ENCODE measurements at places on chromosomes 2 and 18.
A peak's percentile ranks its signal among the peaks of the same experiment; 100 is the strongest.

GRCh38 chr2:23293731-23294130, 91.2 kb upstream of the KLHL29 start:
- no peak for DNase-seq

DNA sequence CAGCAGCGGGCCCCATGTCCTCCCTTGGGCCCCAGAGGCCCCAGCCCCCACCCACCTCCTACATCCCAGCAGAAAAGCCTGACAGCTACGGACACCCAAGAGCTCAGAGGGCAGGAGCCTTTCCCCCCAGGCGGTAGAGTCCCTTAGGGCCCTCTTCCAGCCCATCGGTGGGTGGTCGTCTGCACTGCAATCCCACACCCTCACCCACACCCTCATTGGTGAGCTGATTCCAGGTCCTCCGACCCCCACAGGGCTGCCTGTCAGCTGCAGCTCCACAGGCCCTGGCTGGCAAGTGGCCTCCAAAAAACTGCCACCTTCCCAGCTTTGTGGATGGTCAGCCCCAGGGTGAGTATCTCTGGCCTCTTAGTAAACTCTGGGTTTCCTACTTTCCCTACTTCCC, 10.5 kb downstream of the TCF23 start:
- DNase-seq = no peak

GRCh38 chr2:159921752-159922404, 123.9 kb upstream of the CD302 start:
- peak; percentile 91 for DNase-seq

- DNase-seq = no peak
Measured at GRCh38 chr18:52228166-52228565, 111.8 kb upstream of the DCC start.

DNA sequence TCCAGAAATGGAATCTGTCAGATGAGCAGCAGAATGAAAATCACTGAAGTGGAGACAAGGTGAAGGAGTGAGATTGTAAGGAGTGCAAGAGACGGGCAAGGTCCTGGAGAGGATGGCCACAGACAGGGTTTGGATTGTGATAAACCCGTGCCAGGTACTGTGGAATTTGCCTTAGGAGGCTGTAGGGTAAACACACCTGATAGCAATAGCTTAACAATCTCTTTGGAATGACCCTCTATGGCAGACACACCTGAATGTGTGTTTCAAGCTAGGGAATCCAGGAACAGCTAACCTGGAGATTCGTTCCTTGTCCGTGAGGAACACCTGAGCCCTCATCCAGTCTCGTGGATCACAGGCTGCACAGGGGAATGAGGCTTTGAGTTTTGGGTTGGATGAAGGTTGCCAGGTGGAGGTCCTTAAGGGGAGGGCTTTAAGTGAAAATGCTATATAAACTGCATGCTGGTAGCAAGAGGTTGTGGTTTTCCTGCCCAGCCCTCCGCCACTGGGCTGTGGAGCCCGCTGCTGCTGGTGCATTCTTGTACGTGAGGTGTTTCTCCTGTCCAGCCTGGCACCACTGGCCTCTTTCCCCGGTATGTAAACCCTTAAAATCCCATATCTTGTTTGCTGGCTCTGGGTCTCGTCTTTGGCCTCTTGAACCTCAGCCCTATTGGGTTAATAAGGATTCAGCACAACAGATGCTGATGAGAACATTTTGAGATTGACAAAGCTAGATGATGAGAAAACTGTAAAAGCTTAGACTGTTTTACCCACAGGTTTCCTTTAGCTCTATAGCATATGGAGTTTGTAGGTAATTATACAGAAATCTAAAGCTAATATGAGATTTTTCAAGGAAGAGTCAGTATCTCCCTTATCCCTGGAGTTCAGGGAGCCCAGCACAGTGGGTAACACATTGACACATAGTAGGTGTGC, 117.9 kb downstream of the ARHGAP15 start:
- DNase-seq = no peak

GRCh38 chr2:44668336-44668735, 273.2 kb upstream of the SIX3 start:
- no peak for DNase-seq

GRCh38 chr2:134469516-134470115, 215.7 kb downstream of the MGAT5 start:
- no peak for DNase-seq

GRCh38 chr2:112794131-112794733, 9.9 kb upstream of the IL1A start:
- DNase-seq = peak; percentile 36

- no peak for DNase-seq
Measured at GRCh38 chr2:239341146-239341732, 59.6 kb downstream of the HDAC4 start.

DNA sequence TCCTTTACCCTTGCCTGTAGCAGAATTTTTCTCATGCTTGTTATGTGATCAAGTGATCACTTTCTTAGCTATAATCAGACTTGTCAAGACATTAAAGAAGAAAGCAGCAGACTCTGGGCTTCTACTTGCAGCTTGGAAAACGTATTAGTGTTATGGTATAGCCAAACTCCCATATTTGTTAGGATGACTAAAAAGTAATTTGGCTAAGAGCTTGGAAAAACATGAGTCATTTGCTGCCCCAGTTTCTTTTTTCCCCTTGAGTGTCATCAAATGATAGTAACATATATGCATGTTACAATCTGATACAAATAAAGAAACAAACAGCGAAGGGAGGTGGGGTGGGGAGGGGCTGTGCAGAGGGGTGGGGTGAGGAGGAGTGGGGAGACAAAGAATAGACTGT, 155.5 kb downstream of the IKZF2 start:
- DNase-seq = no peak

DNA sequence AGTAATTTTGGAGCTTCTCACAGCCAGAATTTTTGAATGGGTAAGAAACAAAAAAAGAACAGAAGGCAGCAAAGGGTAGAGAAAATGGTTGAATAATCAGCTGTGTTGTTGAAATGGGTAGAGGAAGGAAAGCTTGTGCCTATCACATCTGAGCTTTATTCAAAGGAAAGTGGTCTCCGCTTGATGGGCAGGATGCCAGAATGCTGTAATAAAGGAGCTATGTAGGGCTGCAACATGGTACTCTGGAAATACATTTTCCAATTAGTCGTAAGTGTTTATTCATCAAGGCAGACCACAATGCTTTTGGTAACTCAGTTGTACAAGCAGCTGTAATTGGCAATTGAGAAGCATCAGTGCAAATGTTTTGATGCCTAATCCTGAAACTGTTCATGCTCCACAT, 196.9 kb downstream of the ICOS start:
- DNase-seq = no peak

DNA sequence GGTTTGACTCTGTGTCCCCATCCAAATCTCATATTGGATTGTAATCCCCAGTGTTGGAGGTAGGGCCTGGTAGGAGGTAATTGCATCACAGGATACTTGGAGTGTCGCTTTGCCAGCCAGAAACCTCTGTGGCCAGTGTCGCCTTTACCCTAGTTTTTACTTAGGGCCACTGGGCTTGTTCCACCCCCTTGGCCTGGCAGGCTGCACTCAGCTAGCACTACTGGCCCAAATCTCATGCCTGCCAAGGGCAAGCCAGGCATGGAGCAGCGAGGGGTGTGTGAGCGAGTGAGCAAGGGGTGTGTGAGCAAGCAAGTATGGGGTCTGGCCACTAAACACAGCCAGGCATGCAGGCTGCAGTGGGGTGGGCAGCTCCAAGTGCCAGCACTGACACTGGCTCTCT, 178.7 kb upstream of the MGAT5 start:
- no peak for DNase-seq

DNA sequence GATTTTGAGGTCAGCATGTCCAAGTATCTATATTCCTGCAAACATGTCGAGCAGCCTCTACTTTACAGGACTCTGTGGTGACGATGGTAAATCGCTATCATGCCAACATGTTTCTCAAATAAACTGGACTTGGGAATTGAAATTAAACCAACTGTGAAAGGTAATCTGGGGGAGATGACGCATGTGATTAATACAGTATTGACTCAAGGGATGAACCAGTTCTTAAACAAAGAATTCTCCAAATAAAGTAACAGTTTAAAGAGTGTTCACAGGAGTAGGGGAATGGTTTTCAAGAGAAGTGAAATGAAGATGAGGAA, 54.3 kb downstream of the THUMPD2 start:
- DNase-seq = no peak

- no peak for DNase-seq
Measured at GRCh38 chr18:50982086-50982801, 14.4 kb downstream of the ELAC1 start.

DNA sequence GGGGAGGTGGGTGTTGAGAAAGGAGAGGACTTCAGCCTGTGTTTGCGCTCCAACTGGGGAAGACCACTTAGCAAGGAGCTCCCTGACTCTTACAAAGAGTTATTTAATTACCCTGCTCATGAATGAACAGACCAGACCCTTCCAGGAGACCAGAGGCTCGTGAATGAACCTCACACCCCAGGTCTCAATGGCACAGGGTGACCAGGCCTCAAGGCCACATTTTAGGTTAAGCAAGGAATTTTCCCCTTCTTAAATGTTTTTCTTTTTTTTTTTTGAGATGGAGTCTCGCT, 25.3 kb downstream of the SMAD7 start:
- DNase-seq = no peak

DNA sequence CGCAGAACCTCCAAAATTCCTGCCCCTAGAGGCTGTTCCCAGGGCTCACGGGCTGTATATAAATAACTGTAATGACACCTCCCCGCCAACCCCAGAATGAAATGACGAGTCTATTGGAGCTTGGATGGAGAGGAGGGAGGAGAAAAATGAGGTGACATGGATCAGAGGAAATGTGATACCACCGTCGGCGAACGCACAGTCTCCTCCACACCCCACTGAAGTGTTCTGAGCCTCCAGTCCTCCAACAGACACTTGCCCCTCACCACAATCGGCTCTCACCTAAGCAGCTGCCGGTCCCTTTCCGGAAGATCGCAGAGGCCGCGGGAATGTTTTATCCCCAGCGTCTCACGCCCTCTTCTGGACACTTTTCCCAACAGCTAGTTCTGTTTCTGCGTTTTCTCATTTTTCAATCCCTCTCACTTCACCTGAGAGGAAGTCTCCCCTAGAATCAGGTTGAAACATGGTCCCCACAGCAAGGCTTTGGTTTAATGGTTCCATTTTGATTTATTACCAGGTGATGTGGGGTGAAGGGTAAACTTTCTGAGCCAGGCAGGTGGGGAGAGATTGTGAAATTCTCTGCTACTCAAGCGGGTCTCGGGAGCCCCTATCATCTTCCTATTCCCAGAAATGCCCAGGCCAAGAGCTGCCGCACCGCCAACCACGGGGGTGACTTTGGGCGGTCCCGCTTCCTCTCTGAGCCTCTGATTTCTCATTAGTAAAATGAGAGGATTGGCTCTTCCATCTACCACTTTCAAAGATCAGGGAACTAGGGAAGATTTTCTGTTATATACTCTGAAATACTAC, 9.1 kb upstream of the MYO5B start:
- DNase-seq = no peak

DNA sequence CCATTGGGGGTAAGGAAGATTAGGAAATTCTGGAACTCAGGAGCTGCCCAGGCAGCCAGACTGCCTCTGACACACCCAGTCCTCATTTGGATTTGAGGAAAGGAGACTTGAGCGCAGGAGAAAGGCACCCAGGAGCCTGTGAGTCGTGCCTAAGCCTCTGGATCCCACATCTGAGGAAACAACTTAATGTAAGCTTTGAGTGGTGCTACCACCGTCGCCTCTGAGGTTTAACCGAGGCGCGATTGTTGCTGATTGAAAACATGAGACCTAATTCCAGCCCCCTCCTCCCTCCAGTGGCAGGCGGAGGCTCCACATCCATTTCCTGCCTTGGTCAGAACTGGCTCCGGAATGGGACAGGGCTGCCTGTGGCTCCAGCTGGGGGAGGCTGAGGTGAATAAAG, 176.7 kb upstream of the PKDCC start:
- no peak for DNase-seq

DNA sequence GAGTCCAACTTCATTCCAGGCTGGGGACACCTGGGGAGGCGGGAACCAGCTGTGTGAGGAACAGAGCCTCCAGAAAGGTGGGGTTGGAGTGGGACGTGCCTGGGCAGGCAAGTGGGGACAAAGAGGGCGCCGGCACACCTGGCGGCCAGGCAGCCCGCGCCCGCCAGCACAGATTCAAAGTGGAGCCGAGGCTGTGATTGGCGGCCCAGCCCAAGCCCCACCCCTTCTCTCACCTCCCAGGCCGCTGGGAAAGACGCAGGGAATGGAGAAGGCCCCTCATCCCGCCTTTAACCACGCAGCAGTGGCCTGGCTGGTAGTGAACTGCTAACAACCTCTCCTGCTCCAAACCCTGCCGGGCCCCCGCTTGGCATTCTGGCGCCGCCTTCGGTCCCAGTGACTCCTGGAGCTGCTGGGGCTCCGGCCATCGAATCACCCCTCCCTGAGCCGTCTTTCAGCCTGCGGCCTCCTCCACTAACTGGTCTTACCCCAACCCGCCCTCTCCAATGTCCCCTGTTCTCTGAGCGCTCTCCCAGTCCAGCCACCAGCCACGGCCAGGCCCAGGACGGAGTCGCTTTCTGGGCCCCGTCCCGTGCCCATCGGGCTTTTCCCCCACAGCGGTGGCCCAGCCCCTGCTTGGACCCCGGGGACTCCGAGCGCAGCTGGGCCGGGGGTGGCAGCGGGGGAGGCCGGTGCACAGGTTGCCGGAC, 27.9 kb upstream of the PTMA start:
- DNase-seq = no peak

DNA sequence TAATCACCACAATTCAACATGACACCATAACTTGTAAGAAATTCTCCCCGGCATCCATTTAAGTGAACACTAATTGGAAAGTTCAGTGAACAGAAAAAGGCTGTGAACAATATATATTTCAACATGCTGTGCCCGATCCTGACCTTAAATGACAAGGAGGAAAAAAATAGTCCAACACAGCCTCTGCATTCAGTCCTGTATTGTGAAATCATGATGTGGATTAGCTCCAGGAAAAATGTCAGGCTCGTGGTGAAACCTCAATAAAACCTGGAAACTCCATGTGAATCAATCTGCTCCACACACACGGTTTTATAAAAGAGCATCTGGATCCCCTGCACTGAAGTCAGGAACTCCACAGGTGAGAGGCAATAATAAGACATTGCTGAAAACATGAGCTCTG, 145.4 kb upstream of the SPOPL start:
- no peak for DNase-seq

GRCh38 chr2:118153433-118153832, 65.2 kb downstream of the INSIG2 start:
- no peak for DNase-seq

DNA sequence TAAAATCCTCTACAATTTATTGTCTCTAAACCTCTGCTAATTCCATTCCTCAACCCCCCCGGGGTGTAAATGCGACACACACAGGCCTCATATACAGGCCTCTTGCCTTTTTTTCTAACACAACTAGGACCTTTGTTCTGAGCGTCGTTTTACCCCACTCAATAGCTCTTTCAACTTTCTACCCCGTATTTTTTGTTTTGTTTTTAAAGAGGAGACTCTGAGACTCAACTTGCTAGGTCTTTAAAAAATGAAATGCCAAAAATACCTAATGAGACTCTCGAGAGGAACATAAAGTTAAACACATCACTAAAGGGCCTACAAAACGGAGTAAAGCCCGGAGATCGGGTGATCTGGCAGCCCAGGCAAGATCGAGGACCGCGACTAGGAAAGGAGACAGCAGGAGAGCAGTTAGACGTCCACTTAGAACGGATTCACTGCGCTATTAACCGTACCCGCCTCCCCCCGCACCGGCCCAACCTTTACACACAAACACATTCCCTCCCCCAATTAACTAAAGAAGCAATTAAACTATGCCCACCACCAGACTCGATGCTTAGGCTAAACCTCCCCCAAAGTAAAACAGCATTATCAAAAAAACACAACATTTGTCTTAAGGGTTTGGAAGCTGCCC, 1.7 kb downstream of the TRIP12 start:
- peak; percentile 22 for DNase-seq

- no peak for DNase-seq
Measured at GRCh38 chr2:43931293-43931692, 64.5 kb downstream of the LRPPRC start.

GRCh38 chr2:179344970-179345369, 80.3 kb upstream of the SESTD1 start:
- no peak for DNase-seq

All from activated CD4-positive, alpha-beta T cell treated with anti-CD3 and anti-CD28 coated beads, Interleukin-2, amount 50 U/mL, for 48 hours (primary cell).